ENCODE measurements at places on chromosomes 7 and 10. TPM values are rescaled to one million over a fixed set of nuclear protein-coding genes. Genes with fewer than 3 reads are reported as not detected.

GRCh38 chr10:109475711-109476421, 447.4 kb downstream of the XPNPEP1 start:
- no peak for ATAC-seq

- peak; percentile 27 for ATAC-seq
Measured at GRCh38 chr7:101172854-101173751, 7.0 kb downstream of the NAT16 start.

DNA sequence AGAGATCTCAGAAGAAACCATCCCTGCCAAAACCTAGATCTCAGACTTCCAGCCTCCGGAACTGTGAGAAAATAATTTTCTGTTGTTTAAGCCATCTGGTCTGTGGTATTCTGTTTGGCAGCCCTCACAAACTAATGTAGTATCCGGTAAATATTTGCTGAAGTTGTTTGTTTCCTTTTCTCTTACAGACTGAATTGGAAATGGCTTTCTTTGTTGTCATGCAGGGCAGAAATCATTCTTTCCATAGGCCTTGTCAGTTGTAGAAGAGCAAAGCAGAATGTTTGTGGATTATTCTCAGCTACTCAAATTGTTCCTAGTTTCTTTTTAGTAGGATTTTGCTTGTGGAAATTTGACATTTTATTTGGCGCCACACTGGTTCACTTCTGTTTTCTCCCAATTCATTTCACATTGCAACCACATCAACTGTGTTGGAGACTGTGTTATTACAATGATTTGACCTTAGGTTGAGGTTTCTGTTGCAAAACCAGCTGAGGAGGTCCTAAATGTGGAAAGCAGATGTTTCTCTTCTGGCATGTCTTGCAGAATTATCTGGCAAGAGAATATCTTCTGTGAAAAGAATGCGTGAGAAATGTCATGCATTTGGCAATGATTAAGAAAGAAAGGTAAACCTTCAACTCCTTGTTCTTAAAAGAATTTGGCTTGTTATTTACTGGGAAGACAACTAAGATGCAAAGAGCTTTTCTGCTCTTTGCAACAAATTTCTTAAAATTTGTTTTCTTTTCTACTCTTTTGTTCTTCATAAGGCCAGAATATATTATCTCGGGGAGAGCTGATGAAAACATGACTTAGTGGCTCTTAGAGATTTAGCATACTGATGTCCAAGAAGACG, 25.8 kb downstream of the ACTA2 start:
- no peak for ATAC-seq

GRCh38 chr7:13748998-13749397, 240.5 kb downstream of the ETV1 start:
- ATAC-seq: no peak

The CHCHD3 gene
- total RNA-seq: 30.0 TPM

The CDHR1 gene
- 0.11 TPM for total RNA-seq

The GALNT17 gene
- not detected for total RNA-seq

The STAG3 gene
- 7.8 TPM for total RNA-seq

The SLC16A9 gene
- total RNA-seq: 2.2 TPM
